ENCODE measurements at places on chromosomes 2 and 18.
A peak's percentile ranks its signal among the peaks of the same experiment; 100 is the strongest.

DNA sequence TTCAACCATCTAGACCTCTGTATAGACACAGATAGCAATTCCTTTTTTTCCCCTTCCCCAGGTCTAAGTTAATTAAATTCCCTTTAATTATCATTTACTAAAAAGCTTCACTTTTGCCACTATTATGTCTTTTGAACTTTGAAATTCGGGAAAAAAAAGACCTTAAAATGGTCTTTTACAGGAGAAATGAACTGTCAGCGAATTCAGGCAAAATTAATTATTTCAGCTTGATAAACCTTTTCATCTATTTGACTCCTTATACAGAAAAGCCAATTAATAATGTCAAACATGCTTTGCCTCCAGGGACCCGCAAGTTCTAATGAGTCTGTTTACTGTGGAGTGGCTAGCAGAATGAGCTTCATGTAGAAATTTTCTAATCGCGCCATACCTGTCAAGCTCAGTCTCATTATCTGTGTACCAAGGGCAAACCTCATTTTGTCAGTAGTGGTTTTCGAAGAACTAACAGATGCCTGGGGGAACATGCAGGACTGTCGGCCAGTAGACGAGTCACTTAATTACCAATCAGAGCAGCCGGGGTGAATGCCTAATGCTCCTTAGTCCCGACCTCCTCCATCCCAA, 287.7 kb downstream of the INSIG2 start:
- no peak for DNase-seq

- DNase-seq, result peak; percentile 53
Observed at GRCh38 chr2:207115715-207116364, 49.9 kb downstream of the KLF7 start.

- no peak for DNase-seq
Observed at GRCh38 chr2:5385596-5385995, 306.6 kb upstream of the SOX11 start.

GRCh38 chr2:70381821-70382220, 80.0 kb upstream of the FAM136A start:
- DNase-seq, result no peak

GRCh38 chr2:57373530-57373929, 673.1 kb upstream of the VRK2 start:
- peak; percentile 50 for DNase-seq

GRCh38 chr2:41626936-41627335, 420.9 kb upstream of the PKDCC start:
- DNase-seq, result no peak

DNA sequence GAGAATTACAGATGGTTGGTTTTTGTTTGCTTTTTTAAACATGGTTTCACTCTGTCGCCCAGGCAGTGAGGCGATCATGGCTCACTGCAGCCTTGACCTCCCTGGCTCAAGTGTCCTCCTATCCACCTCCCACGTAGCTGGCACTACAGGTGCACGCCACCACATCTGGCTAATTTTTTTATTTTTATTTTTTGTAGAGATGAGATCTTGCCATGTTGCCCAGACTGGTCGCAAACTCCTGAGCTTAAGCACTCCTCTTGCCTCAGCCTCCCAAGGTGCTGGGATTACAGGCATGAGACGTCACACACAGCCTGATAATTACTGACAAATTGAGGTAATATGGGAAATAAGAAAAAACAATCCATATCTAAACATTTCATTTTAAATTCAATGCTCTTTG, 110.5 kb upstream of the ZSWIM2 start:
- DNase-seq, result no peak

DNA sequence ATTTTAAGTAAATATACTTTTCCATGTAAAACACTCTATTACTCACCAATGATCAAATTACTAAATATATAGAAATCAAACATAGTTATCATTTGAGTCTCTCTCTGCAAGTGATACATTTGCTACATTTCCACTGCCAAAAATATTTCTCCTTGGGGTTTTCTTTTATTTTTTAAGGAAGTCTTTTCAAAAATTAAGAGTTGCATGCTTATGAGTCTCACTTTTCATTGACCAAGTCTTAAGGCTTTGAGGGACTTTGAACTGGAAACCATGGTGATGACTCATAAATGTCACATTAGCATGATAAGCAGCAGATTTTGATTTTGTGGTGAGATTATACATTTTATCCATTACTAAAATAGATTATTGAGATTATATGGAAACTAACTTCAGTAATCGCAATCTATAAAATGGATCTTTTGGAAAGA, 152.9 kb downstream of the FAM124B start:
- no peak for DNase-seq
